ENCODE measurements at places on chromosomes 2 and 18.

- no peak for DNase-seq
Observed at GRCh38 chr2:60544062-60544461, 9.4 kb downstream of the BCL11A start.

DNA sequence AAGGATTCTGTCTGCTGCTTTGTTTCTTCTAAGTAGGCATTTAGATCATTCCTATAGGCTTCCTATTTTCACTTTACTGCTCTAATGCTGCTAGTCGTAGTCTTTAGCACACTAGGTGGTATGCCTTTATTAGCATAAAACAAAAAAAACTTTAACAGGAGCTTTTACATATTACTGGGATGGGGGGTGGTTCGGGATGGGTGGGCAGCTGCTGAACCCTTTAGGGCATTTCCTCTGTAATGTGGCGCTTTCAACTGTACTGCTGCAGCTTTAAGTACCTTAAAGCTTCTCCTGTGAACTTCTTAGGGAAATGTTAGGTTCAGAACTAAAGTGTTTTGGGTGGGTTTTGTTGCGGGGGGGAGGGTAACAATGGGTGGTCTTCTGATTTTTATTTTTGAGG is 41.3 kb downstream of the ACTR2 start:
- DNase-seq, result no peak

GRCh38 chr2:206423147-206423546 is 20.2 kb upstream of the ADAM23 start:
- no peak for DNase-seq

GRCh38 chr2:75808793-75809535 is 98.2 kb upstream of the GCFC2 start:
- no peak for DNase-seq

DNA sequence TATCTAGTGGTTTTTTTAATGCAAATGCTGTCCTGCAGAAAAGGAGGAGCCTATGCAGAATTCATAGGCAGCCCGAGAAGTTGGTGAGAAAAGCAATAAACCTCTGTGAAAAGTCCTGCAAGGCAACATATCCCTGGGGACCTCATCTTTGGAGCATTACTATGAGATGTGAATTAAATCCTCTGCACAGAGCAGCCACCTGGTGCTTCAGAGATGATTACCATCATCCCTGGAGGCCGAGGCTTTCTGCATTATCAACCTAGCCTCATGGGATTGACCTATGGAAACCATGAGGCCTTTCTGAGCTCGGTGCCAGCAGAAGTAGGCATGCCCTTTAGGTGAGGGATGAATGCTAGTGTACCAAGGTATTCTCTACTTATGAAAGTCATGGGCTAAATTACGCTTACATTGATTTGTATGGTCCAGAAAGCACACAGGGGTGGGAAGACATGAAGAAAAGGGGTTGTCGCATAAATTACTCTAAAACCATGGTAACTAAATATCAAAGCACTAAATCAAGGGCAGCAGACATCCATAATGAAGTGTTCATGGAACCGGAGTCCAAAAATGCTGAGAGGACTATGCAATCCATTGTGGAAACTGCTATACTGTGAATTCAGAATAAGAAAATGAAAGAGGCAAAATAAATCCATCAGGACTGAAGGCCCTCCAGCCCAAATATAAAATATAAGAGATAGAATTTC is 623.5 kb upstream of the DDX18 start:
- no peak for DNase-seq

DNA sequence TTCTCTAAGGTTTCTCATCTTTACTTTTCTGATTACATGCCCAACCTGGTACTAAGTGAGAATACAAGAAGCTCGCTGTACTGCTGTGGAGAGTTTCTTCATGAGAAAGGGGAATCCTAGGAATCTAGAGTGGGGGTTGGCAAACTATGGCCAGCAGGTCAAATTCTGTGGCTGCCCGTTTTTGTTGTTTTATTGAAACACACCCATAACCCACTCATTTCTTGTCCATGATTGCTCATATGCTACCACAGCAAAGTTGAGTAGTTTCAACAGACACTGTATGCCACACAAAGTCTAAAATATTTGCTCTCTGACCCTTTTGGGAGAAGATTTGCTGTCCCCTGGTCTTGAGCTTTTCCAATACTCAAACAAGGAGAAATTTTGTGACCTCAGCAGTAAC is 58.8 kb downstream of the C2orf74 start:
- DNase-seq, result no peak

GRCh38 chr18:6610466-6610865 is 119.0 kb upstream of the ARHGAP28 start:
- no peak for DNase-seq

GRCh38 chr2:7887441-7887840 is 794.4 kb upstream of the ID2 start:
- no peak for DNase-seq

GRCh38 chr2:160019374-160020090 is 42.9 kb downstream of the PLA2R1 start:
- DNase-seq, result no peak

- DNase-seq, result no peak
Observed at GRCh38 chr2:233853353-233853752, 982 bp downstream of the HJURP start.

DNA sequence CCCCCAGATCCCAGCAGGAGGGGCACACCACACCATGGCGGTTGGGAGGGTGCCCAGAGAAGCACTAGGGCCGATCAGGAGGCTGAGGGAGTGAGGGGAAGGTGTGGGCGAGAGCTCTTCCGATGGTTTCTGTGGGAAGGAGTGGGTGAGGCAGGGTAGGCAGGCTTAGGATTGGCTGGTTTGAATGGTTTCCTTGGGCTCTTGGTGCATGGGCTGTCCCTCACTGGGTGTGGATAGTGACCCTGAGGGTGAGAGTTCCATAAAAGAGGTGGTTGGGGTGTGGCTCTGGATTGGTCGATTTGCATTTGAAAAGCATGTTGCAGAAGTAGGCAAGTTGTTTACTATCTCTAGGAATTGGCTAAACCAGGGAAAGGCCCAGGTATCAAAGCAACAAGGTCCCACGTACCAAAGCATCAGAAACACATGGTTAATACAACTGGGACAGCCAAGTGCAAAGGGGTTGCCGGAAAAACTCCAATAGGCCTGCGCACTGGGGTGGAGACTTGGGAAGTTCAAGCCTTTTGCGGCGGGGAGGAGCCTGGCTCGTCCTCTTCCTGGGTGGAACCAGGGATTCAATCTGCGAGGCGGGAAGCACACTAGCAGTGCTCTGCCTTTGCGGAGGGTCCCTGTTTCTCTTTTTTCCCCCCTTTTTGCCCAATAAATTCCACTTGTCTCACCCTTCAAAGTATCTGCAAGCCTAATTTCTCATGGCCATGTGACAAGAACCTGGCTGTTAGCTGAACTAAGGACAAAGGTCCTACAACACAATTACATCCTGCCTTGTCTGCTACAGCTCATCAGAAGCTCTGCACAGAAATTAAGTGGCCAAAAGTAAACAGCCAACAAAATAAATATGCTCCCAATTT is 43.2 kb downstream of the IL1R2 start:
- no peak for DNase-seq

DNA sequence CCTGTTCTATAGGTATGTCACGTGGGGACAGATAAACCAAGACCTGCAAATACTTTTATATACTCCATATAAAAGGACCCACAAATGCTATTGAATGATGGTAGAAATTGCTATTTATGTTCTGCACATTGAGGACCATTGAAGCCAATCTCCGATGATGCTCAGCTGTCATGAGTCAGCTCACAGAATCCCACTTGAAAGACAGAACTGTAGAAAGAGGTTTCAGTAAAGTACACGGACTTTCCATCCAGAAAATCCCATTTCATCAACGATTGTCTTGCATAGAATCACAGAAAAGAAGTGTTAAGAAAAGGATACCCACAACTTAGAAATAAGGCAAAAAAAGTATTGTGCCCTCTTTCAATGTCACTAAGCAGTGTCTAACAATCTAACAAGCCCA is 169.0 kb upstream of the COPS8 start:
- DNase-seq, result no peak

DNA sequence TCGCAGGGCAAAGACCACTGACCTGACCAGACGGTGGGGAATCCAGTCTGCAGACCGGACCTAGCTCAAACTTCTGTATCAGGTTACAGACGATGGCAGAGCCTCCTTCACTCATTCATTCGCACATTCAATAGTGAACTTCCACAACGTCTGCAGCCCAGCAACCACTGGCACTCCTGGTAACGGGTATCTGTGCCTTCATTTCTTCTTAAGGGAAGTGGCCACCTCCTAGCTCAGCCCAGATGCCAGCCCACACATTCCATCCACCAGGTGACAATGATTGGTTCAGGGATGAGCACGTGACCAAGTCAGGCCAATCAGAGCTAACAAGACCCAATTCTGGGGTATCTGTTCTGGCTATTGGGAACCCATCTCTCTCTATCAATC is 15.9 kb upstream of the ARMC9 start:
- no peak for DNase-seq

GRCh38 chr2:49042488-49042887 is 111.8 kb downstream of the FSHR start:
- DNase-seq, result no peak

GRCh38 chr2:128039535-128039934 is 11.7 kb upstream of the SAP130 start:
- DNase-seq, result no peak

DNA sequence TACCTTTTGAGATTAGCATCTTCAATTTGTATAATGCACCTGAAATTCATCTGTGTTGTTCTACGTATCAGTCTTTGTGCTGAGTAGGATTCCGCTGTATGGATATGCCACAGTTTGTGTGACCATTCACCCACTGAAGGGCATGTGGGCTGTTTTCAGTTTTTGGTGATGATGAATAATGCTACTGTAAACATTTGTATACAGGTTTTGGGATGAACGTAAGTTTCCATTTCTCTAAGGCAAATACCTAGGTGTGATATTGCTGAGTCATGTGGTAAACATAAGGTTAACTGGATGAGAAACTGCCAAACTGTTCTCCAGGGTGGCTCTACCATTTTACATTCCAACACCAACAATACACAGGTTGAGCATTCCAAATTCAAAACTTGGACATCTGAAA is 35.1 kb downstream of the CABYR start:
- peak; percentile 80 for DNase-seq

Measured in activated CD4-positive, alpha-beta T cell treated with anti-CD3 and anti-CD28 coated beads, Interleukin-2, Interleukin-4, amounts not matched to agents 100 ng/mL and 50 ng/mL, durations not matched to agents 16 hours and 8 hours (primary cell).